Activated CD8-positive, alpha-beta memory T cell treated with anti-CD3 and anti-CD28 coated beads for 36 hours (primary cell): ENCODE measurements at places on chromosomes 7 and 10. TPM values are rescaled to one million over a fixed set of nuclear protein-coding genes. Genes with fewer than 3 reads are reported as not detected.

The PLAU gene
- total RNA-seq = 0.25 TPM

The CYP2C18 gene
- not detected for total RNA-seq

The CLCN1 gene
- total RNA-seq = not detected

The C10orf67 gene
- 0.15 TPM for total RNA-seq

The NYAP1 gene
- total RNA-seq = 0.13 TPM

The ANKRD2 gene
- total RNA-seq = 0.13 TPM

The GALNT17 gene
- total RNA-seq = not detected

The CNTNAP2 gene
- not detected for total RNA-seq

The ZNF117 gene
- 4.0 TPM for total RNA-seq

The IFIT2 gene
- 1.3 TPM for total RNA-seq

The GAD2 gene
- total RNA-seq = not detected

The AMZ1 gene
- not detected for total RNA-seq

The LRRC61 gene
- total RNA-seq = 27.3 TPM

The TMEM196 gene
- not detected for total RNA-seq

The MYPN gene
- not detected for total RNA-seq
